ENCODE measurements at places on chromosomes 16 and 17.

GRCh38 chr17:60134396-60135150 lies 15.2 kb upstream of the CA4 start:
- DNase-seq: no peak
- H3K27me3 ChIP-seq: peaks cover 8% of the 10 kb centered on the region
- peak overlapping the region; percentile 51 for H3K4me3 ChIP-seq

DNA sequence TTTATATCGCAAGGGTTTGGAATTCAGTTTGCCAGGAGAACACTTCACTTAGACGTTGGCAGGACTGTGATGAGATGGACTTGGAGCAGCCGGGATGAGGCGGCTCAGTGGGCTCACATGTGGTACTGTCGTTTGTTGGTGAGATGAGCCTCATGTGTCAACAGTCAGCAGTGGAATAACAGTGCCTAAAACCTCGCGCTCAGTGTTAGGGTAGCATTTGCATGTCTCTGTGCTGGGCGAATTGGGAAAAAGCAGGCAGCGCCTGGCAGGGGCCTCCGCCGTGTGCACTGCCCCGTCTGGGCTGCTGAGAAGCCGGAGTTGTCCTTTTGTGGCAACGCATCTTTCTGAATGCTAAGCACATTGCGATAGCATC lies 49.7 kb downstream of the CRISPLD2 start:
- no peaks in the 10 kb centered on the region for H3K4me1 ChIP-seq
- no peak overlapping the region for H3K4me3 ChIP-seq
- DNase-seq: no peak

GRCh38 chr16:2003827-2004641 lies 5.6 kb downstream of the ZNF598 start:
- peaks cover 90% of the 10 kb centered on the region for H3K36me3 ChIP-seq
- no peak overlapping the region for H3K27ac ChIP-seq
- H3K27me3 ChIP-seq: no peaks in the 10 kb centered on the region
- peak; percentile 96 for DNase-seq
- no peak overlapping the region for H3K4me3 ChIP-seq

DNA sequence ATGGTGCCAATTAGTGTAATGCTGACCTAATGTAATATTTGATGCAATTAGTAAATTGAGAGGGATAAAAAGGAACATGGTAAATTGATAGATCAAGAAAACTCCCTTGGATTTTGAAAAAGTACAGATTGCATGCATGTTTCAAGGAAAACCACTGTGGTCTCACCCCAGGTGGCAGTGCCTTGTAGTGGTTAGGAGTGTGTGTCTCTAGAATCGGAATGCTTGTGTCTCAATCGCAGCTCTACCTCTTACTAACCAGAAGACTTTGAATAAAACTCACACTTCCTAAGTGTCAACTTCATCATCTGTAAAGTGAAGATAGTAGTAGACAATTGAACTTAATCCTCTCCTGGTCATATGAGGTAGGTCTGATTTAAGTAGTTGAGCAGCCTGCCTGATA lies 128.9 kb upstream of the GOT2 start:
- H3K4me3 ChIP-seq: no peak overlapping the region
- no peak for DNase-seq
- no peaks in the 10 kb centered on the region for H3K36me3 ChIP-seq
- no peak overlapping the region for H3K27ac ChIP-seq

Data from SJSA1 (cell line).